ENCODE measurements at places on chromosomes 7 and 10.

DNA sequence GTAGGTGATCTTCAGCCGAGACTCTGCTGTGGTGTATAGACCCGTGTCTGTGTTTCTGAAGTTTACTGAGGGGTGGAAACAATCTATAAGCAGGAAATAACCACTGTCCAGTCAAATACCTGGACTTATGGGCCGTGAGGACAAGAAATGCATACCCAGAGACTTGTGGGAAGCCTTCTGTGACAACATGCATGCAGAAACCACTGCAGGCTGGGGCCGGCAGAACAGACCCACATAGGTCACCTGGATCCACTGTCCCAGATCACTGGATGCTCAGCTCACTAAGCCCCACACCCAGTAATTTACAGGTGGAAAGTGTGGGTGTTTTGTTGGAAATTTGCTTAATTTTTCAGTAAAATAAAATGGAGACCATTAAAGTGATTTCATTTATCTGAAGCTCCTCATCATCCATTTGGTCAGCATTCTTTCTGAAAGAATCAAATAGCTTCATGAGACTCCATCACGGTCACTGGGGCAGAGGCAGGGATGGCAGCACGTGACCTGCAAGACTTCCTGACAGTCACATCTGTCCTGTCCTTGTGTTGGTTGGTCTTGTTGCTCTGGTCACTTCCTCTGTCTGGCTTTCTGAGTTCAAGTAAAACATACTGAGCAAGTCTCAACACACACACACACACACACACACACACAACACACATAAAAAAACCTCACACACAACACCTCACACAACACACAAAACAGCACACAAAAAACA, 108.3 kb downstream of the TNS3 start:
- DNase-seq: no peak

DNA sequence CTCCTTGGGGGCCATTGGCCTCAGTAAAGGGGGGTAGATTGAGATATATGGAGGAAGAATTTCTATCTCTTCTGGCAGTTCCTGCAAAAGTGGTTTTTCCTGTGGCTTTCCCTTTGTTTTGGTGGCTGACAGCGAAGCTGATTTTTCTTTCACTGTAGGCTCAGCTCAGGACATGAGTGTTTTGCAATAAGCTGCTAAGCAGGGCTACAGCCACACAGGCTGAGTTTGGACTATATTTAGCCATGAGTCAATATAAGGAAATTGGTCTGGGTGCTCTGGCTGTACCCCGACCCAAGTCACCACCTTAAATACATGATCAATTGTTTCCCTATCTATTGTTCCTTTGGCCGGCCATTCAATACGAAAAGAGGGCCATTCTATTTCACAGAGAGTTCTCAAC, 212.7 kb upstream of the KCND2 start:
- DNase-seq: no peak

DNA sequence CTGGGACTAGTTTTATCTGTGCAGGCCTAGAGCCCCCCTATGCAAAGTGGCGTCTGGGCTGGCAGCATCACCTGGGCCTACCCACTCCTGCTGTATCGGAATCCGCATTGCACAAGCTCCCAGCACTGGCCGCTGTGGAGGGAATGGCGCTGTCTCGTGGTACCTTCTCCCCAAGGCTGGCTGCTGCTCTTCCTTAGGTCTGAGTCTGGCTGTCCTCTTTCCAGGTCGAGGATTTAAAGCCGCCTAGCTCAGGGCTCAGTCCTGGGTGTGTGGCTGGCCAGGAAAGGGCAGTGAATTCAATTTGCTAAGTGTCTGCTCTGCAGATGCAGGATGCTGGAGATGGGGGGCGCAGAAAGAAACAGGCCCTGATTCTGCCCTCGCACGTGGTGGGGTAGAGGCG, 44.7 kb downstream of the MGMT start:
- no peak for DNase-seq

DNA sequence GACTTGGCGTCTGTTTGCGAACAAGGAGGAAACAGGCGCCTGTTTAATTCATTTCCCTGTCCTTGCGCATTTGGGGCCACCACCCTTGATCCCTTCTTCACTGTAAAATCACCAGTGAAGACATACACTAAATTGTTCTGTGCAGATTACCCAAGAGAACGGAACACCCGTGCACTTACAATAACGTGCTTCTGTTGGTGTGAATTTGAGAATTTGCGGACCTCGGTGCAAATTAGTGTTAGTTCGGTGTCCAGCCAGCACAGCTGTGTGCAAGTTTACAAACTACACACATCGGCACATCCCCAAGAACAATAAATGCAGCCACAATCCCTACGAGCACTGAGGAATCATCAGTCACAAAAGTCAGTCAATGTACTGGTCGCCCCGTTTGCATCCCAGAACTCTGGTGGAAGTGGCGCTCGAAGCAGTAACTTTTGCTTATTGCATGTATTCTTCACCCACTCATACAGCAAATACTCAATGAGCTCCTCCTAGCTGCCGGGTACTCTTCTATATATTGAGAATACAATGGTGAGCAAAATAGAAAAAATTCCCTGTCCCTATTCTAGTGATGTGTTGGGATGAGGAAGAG, 786 bp upstream of the CNOT4 start:
- no peak for DNase-seq

DNA sequence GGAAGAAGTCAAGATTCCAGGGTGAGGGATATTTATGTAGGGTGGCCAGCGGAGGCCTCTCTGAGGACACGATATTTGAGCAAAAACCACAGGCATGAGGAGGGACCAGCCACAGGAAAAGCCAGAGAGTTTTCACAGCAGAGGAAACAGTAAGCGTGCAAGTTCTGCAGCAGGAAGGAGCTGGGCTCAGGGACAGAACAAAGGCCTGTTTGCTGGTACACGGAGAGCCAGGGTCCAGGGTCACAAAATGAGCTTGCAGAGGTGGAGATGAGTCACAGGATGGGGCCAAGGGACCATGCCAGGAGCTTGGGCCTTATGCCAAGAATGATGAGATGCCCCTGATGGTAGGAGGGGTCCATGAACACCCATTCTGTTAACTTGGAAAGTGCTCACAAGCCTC, 283.5 kb downstream of the PLXNA4 start:
- DNase-seq: no peak

- DNase-seq: no peak
Observed at GRCh38 chr7:47335071-47335470, 246.8 kb downstream of the TNS3 start.

DNA sequence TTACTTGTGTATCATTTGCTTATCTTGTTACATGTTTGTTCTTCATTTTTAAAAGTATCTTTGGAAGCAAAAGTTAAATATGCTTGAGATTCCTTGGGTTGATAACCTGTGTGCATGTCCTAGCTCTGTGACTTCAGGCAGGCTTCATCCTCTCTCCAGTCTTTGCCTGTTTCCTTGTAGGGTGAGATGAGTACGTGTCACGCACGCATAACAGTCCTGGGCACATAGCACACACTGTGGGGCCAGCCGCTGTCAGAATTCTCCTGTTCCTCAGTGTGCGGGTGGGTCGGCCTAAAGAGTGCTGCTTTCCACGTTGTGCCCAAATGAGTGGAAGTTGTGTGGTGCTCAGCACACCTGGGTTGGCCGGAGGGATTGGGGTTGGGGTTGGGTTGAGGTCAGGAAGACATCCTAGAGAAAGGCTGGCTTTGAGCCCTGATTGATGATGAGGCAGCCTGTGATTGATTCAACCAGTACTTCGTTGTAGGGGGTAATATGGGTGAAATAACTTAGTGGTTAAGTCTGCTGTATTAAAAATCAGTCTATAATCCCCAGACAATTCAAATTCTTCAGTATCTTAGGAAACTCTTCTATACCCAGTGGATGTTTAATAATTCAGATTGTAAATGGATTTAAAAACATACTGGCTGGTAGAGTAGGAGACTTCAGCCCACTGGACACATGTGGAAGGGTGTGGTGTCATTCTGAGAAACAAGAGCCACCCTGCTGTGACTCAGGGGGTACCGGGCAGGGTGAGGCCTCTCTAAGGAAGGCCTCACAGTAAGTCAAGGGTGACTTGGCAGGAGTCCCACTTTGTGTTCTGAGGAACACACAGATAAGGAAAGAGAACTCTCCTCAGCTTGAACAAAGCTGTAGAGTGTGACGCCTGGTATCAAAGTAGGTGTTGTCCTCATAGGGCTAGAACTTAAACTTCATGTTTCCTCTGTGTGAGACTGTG, 54.8 kb downstream of the DAGLB start:
- peak; percentile 22 for DNase-seq

DNA sequence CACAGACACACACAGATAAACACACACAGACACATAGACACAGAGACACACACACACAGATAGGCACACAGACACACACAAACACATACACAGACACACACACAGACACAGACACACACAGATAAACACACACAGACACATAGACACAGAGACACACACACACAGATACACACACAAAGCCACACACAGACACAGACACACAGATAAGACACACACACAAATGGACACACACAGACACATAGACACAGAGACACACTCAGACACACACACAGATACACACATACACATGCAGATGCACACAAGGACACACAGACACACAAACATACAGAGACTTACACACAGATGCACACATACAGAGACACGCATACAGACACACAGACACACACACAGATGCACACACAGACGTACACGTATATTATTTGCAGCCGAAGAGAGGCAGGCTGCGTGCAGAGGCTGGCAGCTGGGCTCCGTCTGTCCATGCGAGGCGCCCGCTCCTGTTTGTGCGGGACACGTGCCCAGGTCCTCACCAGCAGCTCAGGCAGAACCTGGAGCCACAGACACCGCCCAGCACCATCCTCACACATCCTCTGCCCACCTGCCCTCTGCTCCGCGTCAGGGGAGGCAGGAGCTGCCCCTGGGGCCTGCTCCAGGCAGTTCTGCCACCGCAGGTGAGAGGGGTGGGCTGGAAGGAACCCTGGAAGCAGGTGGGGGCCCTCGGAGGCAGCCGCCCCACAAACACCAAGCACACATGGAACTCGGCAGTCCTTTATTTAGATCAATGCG, 1.2 kb downstream of the CALML5 start:
- DNase-seq: no peak

DNA sequence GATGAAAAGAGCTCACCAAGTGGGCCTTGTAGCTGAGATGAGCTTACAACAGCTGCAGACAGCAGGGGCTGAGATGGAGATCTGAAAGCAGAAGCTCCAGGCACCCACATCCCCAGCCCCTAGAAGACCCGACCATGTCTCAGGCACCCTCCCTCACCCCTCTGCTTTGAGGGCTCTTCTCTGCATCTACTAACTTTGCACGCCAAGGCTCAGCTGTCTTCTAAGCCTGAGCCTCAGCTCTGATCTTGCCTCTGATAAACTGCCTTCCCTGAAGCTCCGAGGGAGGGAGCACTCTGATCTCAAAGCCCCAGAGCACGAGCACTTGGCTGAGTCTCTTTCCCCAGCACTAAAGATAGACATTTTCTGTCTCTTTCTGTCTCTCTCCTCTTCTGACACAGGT, 42.0 kb downstream of the ANXA8 start:
- DNase-seq: no peak

- DNase-seq: peak; percentile 37
Observed at GRCh38 chr10:43202224-43202656, 64.0 kb downstream of the CSGALNACT2 start.

DNA sequence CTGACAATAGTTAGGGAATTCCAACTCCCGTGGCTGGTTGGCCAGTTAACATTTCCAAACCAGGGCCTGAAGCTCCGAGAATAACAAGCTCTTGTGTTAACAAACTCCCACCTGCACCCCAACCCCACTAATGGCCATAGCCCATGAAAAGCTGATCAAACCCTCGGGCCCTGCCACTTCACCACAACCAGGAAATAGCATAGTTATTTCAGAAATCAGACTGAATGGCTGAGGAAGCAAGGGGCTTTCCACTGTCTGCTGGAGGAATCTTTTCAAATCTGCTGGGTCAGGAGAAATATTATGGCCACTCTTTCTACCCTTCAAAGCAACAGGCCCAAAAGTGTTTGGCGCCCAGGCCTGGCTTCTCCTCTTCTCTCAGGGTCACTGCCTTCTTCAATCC, 145.6 kb downstream of the GLCCI1 start:
- DNase-seq: no peak

GRCh38 chr10:102602272-102603045, 41.8 kb upstream of the TRIM8 start:
- DNase-seq: no peak

DNA sequence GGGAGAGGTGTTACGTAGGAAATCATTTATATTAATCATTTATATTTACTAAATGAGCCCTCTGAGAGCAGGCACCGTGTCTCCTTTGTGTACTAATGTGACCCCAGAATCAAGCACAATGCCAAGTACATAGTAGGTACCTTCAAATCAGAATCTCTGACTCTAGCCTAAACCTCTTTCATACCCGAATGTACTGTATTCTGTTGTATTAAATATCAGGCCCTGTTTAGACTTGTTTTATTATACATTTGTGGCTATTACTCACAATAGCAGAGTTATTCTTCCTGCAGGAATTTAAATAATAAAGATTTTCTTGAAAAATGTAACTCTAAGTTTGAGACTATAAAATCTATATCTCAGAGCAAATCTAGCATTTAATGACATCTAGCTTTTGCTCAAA, 297.3 kb downstream of the EXOC4 start:
- no peak for DNase-seq

- peak; percentile 89 for DNase-seq
Observed at GRCh38 chr7:1473864-1474512, 14.7 kb upstream of the MICALL2 start.

GRCh38 chr7:100546129-100546925, 7.3 kb downstream of the AGFG2 start:
- peak; percentile 47 for DNase-seq

- DNase-seq: no peak
Observed at GRCh38 chr10:131725581-131726069, 175.2 kb upstream of the PPP2R2D start.

- no peak for DNase-seq
Observed at GRCh38 chr7:117505238-117505637, 25.4 kb downstream of the CFTR start.

GRCh38 chr7:131602304-131602993, 46.0 kb upstream of the PODXL start:
- no peak for DNase-seq

DNA sequence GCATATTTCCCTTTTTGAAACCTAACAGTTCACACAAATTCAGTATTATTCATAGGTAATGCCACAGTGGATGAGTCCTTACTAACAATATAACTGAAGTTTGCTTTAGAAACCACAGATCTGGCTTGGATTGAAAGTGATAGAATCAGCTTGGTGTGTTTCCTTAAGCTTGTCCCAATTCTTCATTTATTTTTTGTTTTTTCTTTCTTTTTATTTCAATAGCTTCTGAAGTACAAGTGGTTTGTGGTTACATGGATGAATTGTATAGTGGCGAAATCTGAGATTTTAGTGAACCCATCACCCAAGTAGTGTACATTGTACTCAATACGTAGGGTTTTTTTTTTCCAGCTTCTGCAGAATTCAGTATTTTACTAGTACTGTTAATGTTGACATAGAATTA, 518.2 kb upstream of the SEMA3D start:
- DNase-seq: no peak

All from CD4-positive, alpha-beta T cell treated with Interleukin-6 at 100 ng/mL for 8 hours (primary cell).